Lower lobe of right lung (tissue), 2 donors: ENCODE measurements at places on chromosomes 1 and 21. TPM values are rescaled to one million over a fixed set of nuclear protein-coding genes. Genes with fewer than 3 reads are reported as not detected.

SERTAD4 gene
- 4.3 TPM for total RNA-seq

SEMA4A gene
- 28.9 TPM for total RNA-seq

SPRR1A gene
- not detected for total RNA-seq

GSTM1 gene
- not detected for total RNA-seq
